H1 (cell line): ENCODE measurements at places on chromosomes 3 and 15. TPM values are rescaled to one million over a fixed set of nuclear protein-coding genes. Genes with fewer than 3 reads are reported as not detected.

Gene TJP1
- total RNA-seq = 135 and 138 TPM in 2 replicates

Gene AHSG
- 0.78 and 1.1 TPM in 2 replicates for total RNA-seq

Gene SCG5
- 16.9 and 19.9 TPM in 2 replicates for total RNA-seq

Gene NR2E3
- total RNA-seq = 0.40 and 0.56 TPM in 2 replicates

Gene CHST2
- 15.1 and 15.5 TPM in 2 replicates for total RNA-seq

Gene CCR1
- not detected in 2 replicates for total RNA-seq

Gene CGNL1
- 72.7 and 75.6 TPM in 2 replicates for total RNA-seq

Gene BLM
- total RNA-seq = 45.6 and 46.7 TPM in 2 replicates
